HT-29 (cell line): ENCODE measurements at places on chromosomes 5 and 9. TPM values are rescaled to one million over a fixed set of nuclear protein-coding genes. Genes with fewer than 3 reads are reported as not detected.

DNA sequence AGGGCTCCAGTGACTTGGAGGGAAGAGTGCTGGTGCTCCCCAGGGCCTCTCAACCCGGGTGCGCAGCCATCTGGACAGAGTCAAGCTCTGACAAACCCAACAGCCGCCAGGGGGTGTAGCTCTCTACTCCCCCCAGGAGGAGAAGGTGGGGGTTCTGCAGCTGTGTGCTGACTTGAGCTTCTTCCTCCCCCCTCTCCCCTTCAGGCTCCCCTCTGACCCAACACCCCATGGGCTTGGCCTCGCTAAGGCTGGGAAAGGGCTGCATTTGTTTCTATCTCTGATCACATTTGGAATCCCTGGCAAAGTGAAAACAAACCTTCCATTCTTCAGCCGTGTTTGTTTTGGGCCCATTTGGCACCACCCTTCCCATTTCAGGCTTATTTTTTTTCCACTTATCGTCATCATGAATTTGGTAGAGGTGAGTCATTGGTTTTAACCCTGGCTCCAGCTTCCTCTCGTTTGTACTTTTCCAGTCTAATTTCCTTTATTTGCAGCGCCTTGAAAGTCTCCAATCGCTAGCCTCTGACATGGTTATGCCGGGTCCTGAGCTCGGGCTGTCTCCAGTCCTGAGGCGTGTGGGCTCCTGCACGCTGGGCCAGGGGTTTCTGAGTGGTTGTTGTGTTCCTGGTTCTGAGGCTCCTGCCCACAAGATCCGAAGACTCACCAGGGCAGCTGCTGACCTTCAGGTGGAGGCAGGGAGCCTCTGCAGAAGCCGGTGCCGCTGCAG, 36.1 kb downstream of the DAP start:
- peak; percentile 97 for DNase-seq

DNA sequence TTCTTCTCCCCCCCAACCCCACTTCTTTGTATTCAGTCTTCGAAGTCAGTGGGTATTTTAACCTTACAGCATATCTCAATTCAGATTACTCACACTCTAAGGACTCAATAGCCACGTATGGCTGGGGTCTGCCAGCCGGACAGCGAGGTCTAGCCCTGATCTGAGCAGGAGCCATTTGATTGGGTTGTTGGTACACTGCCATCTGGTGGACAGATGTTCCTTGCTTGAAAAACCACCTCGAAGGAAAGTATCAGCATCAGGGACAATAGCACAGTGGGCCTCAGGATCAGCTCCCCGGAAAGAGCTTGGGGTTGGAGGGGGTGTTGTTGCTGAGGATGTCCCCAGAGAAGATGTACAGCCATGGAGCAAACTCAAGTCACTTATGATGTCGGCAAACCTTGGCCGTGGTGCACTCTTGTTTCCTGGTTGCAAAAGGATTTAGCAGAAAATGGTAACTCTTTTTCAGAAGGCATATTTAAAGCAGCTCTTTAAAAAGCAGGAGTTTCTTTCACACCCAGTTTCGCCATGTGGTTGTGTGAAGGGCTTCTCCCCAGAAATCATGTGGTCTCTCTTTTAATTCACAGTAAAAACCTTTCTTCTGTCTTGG, 31.7 kb upstream of the KCNMB1 start:
- DNase-seq, result peak; percentile 64

GRCh38 chr5:89707891-89708290, 701.7 kb downstream of the CETN3 start:
- no peak for DNase-seq

DNA sequence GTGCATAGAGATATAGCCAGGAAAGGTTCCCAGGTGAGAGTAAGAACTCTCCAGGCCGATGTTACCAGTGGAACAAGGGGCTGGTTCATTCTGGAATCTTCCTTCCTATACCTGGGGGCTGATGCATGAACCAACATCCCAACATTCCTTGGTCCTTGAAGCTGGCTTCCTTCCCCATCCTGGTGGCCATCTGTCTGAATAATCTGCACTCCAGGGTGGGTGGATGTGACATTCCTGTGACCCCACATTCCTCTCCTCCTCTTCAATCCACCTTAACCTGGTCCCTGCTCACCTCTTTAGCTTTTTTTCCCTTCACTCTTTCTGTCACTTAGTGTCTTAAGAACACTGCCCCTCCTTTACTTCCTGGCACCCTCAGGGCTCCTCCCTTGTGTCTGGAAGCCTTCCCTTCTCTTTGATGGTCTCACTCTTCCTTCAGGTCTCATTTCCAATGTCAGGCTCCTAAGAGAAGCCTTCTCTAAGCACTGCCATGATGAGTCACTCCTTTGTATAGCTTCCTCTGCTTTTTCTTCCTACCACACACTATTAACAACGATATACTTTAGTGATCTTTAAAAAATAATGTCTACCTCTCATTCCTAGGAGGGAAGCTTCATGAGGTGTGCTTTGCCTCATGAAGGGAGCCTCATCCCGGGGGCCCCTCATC, 80.3 kb downstream of the BOD1 start:
- DNase-seq, result no peak

DNA sequence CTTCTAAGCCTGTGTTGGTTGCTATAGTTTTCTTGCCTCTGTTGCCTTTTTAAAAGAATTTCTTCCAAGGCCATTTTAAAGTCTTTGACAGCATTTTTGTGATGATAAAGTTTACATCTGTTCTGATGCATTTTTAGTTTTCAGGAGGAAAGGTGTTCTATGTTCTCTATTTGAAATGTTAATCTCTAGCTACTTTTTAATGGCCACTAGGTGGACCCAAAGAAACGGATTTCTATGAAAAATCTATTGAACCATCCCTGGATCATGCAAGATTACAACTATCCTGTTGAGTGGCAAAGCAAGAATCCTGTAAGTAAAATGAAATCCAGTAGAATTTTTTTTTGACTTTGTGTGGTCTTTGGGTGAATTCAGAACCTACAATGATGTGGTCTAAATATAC, 60.2 kb downstream of the MELK start:
- peak; percentile 40 for DNase-seq

DNA sequence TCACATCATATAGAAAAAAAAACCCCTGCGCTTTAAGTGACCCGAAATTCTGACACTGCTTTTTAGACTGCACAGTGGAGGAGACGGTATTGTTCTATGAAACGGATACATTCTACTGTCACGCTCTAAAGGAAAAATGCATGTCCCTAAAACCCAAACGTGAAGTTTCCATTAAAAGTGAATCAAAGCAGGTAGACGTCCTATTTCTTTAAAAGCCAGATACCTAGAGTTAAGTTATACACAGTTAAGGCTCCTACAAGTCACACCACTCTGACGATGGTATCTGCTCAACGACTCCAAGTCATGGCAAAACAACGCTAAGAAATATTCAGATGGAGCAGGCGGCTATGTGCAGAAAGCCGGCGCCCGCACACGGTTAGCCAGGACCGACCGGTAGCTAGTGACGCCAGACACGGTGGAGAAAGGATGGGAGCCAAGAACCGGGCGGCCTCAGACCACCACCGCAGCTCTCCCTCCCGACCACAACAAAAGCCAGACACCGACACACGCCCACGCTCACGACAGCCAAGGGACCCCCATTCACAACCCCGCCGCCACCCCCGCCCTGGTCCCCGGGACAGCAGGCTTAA, 734 bp downstream of the SKP1 start:
- peak; percentile 62 for DNase-seq

BHMT2 gene
- total RNA-seq, result not detected in 2 replicates

ADGRD2 gene
- not detected in 2 replicates for total RNA-seq

- no peak for DNase-seq
These were observed 234.9 kb upstream of the DAP start for GRCh38 chr5:10995891-10996290.

FGD3 gene
- total RNA-seq, result 12.8 and 14.7 TPM in 2 replicates

ROPN1L gene
- total RNA-seq, result not detected in 2 replicates
